ENCODE measurements at places on chromosomes 7 and 10.

DNA sequence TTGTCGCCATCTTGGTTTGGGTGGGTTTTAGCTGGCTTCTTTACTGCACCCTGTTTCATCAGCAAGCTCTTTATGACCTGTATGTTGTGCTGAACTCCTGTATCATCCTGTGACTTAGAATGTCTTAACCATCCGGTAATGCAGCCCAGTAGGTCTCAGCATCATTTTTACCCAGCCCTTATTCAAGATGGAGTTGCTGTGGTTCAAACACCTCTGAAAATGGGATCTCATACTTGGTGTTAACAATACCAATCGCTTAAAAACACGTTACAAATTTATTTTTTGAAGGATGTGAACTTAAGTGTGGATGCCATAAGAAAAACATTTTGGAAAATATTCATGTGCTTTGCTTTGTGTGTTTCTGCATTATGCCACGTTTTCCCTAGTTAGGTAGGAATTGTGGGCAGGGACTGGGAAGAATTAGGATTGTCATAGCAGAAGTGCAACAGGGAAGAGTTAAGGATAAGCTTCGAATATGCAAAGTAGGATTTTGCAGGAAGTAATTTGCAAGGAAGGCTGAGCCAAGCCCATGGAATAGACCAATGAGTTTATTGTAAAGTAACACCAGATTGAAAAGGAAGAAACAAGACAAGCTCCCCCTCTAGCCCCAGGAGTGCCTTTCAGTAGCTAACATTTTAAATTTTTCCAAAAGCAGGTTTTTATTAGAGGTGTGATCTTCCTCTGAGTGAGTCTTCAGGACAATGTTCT is 56.4 kb downstream of the PRR15 start:
- no peak for DNase-seq

DNA sequence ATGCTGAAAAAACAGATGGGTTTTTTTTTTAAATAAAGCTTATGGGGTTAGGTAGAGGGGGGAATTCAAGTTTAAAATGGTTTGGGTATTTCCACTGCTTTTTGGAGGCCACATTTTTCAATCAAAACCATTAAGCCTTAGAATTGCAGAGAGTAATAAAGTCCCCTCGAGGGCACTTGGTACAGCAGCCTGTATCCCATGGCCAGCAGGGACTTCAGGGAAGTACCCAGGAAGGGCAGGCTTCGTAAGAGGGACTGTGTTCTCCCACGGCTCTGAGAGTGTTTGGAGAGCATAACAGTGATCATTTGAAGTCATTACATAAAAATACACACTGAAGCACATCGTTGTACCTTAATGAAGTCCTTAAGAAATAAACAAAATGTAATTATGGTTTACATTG is 432.7 kb downstream of the DPP6 start:
- DNase-seq = no peak

DNA sequence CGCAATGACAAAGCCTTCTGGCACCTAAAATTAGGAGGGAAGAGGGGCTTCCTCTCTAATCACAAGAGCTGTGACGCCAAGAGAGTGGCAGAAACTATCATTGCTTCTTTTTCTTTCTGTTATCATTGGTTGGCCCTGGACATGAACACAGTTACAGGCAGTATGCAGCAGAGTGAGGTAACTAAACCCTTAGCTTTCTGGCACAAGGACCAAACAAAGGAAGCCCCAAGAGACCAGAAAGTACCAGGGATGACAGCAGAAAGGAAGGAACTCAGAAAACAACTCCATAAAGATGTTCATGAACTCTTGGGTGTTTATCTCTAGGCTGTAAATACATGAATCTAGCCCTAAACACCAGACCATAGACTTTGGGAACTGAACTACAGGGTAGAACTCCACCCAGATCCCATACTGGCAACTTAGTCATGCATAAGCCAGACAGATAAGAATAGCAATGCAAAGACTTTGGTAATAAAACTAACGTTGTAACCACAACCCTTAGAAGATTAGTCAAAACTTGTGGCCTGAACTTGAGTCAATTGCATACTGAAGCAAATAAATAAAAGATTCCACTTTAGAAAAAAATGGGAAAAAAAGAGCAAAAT is 195.7 kb upstream of the PTN start:
- DNase-seq = no peak

GRCh38 chr7:157973971-157974677 is 613.5 kb downstream of the PTPRN2 start:
- DNase-seq = no peak

DNA sequence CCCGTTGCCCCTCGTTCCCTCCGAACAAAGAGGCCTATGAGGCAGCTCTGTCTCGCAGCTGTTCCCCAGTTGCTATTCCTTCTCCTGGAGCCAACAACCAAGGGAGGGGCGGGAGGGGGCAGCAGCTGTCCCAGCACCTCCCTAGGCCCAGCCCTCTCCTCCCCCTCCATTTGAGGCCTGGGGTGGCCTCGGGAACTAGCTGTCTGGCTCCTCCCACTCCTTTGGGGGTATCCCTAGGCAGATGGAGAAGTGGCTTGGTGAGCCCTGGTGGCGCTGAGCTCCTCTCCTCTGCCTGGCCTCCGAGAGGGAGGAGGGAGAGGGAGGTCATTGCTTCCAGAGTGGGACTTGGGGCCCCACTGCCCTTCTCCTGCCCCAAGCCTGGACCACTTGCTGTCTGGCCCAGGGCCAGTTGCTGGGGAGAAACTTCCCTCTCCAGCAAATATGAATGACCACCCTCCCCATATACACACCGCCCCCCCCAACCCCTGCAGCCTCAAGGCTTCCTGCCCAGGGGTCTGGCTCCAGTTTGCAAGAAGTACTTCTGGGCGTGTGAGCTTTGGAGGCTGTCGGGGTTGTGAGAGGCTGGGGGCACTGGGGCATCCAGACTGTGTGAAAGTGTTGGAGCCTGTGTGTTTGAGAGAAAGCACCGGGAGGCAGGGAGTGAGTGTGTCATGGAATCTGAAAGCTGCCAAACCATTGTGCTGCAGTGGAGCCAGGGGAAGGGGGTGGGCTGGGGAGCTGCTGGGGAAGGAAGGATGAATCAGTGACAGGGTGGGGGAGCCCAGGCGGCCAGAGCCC is 3.1 kb downstream of the FLNC start:
- DNase-seq = no peak

DNA sequence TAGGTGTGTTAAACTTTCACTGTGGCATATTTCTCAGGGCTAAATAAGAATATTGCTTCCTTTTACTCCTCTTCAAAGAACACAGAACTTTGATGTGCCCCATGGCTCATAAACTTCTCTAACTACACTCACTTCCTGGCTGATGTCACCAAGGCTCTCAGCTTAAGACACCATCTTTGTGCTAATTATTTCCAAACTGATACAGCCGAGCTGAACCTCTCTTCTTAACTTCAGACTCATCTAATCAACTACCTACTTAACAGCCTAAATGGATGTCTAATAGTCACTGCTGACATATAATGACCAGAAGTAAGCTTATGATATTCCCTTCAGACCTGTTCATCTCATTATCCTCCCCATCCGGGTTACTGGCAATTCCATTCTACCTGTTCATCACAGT is 3.6 kb downstream of the C10orf67 start:
- DNase-seq = no peak

DNA sequence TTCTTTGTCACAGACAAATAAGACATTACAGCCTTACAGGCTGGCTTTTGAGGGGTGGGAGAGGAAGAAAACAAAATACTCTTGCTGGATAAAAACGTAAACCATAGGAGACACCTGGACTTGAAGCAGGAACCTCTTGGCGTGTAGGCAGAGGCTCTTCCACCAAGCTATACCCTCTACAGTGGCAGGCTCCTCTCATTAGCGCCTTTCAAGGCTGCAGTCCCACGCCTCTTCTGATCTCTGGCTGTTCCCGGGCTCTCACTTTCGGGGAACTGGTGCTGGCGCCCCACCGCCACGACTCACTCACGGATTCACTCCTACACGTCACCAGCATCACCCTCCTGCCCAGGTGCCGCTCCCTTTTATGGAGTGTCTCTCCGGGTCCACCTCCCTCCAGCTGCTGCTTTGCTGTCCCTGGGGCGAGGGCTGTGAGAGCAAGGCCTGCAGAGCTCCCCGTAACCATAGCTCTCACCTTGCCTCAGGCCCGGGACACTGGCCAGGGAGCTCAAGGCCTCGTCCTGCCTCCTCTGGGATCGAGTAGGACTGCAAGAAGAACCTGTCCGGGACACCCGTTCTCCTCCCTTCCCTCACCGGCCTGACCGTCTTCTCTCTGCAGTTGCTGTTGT is 62.6 kb downstream of the ZNF777 start:
- no peak for DNase-seq

Data from activated naive CD8-positive, alpha-beta T cell treated with anti-CD3 and anti-CD28 coated beads for 36 hours (primary cell).